ENCODE measurements at places on chromosomes 6 and 20.

GRCh38 chr6:116018976-116019375 lies 41.7 kb downstream of the FRK start:
- no peak for DNase-seq

DNA sequence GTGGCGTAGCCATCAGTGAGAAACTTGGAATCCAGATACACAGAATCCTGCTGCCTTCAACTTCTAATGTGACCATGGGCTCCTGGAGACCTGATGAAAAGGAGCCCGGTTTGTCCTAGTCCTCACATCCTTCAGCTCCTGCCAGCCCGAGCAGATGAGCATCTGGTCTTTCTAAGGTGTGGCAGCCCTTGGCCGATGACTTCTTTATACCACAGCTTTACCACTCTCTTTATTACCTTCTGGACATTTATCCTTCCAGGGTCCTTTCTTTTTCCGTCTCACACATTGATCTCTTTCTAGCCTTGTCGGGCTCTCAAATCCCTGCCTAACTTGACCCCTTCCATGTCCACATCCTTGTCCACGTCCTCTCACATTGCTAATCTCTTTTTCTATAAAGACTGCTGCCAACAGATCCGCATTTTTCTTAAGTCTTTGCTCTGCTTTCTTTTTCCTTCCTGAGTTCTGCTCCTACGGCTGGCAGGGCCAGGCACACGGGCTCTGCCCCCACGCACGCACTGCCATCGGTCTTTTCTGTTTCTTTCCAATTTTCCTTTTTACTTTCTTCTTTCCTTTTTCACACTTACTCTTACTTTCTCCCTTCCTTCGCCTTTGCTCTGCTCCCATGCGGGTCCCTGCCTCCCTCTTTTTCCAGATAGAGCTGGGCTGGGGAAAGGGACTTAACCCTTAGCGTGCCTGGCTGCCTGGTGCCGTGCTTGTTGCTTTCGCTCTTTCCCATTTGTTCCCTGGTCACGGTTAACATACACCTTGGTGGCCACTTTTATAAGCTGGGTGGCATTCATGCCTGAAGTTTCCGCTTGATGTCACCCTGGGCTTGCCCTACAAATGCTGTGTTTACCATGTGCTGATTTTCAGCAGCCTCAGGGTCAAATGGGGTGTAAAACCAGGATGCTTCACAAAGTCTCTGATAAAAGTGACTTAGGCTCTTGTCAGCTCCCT lies 9.4 kb upstream of the GMPR start:
- DNase-seq: no peak

GRCh38 chr6:109840796-109841195 lies 137.3 kb upstream of the GPR6 start:
- no peak for DNase-seq

DNA sequence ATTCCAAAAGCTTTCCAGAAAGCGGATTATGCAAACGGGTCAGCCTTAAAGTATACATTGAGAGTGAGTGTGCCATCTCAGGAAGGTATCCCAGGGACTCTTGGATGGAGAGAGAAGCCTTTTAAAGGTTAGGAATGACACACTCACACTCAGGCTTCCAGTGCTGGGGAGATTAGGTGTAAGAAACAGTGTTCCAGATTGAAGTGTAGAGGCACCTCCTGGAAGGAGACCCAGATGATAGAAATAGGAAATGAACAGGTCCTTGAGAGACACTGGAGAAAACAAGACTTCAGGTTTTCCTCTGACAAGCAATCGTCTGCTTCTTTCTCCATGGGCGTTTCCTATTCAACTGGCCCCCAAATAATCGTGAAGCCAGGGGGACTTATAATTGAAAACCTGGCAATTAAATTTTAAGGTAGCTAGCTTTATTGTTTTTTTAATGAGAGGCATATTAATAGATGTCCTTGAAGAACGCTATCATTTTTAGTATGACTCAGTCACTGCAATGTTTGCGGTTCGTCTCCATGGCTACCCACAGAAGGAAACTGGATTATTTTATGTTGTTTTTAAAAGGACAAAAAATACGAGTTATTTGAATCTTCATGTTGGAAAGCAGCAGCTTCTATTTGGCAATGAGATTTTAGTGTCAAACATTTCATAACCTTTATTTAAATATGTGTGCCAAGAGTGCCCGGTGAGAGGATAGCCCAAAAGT lies 85.3 kb downstream of the TRMT6 start:
- DNase-seq: no peak

DNA sequence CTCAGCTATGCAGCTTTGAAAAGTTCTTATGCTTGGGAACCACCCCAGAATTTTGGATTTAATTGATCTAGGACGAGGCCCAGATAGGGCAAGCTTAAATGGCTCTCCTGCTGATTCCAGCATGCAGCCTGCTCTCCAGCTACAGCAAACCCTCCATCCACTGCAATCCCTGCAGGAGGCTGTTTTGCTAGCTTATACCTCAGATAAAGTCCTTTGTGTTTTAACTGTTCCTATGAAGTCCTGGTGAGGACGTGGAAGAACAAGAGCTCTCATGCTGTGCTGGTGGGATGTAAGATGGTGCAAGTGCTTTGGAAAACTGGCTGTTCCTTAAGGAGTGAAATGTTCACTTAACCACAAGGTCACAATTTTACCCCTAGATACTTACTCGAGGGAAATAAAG lies 25.5 kb upstream of the NXT1 start:
- no peak for DNase-seq

DNA sequence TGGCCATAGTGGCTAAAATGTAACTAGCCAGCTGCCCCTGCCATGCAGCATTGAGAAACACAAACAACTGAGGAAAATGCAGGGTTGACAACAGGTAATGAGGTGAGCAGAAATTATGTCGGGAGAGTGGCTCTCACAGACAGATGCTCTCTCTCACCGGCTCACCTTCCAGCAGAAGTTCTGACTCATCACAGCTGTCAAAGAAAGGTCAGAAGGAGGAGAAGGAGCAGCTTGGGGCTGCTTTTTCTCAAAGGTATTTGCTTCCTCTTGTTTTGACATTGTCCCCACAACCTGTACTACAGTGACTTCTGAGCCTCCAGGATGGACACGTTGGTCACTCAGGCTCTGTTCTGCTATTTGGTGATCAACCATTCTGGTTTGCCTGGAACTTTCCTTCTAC lies 190.5 kb upstream of the HEY2 start:
- no peak for DNase-seq

DNA sequence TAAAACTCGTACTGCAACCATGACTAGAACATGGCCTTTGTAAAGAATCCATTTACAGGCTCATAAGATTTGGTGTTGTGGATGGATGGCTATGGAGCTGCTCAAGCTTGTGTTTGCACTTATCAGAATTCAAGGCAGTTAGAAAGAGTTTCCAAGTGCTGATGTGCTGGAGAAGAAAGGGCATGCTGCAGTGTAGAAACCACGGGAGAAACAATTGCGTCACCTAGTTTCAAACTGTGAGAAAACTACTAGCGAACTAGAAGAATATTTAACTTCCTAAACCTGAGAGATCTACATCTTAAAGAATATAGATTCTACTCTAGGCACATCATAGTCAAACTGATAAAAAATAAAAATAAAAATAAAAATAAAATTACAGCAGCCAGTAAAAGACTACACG lies 116.2 kb downstream of the SGK1 start:
- no peak for DNase-seq

DNA sequence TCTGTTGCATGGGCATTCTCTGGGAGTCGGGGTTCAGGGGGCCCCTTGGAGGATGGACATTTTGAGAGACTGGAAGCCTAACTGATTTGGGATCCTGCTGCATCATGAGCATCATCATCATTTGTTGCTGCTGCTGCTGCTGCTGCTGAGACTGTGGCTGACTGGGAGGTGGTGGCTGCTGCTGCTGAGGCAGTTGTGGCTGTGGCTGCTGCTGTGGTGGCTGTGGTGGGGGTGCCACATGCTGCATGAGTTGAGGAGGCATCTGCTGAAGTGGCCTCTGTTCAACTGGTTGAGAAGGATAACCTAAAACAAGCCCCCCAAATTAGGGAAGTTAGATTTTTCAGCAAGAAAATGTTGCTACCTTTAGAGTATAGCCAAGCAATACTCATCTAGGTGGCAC lies 38.9 kb downstream of the TP53INP2 start:
- no peak for DNase-seq
